Stimulated activated CD8-positive, alpha-beta memory T cell treated with anti-CD3 and anti-CD28 coated beads, Interleukin-7, amount 100 ng/mL, for 48 hours (primary cell): ENCODE measurements at places on chromosomes 6 and 20.

GRCh38 chr20:44614525-44614924 is 32.1 kb downstream of the PKIG start:
- no peak for DNase-seq

DNA sequence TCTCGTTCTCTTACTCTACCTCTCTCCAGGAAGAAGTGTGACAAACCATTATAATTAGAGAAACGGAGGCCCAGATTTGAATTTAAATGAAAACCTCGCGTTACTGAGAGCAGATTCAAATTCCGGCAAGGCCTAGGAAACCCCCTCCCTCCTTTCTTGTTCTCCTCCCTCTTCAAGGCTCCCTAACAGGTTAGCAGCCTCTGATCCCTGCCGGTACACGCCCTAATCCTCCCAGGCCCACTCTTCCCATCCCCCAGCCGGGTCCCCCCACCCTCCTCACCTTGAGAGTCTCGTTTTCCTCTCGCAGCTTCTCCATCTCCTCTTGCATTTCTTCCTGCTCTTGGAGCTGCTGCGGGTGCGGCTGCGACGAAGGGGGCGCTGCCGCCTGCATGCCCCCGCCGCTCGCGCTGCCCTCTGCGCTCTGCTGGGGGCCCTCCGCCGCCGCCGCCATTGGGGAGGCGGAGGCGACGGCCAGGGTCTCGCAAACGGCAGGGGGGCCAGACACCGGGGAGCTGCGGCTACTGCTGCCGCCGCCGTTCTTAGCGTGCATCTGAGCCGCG is 3.8 kb downstream of the MTCL3 start:
- DNase-seq: no peak

GRCh38 chr6:137625808-137626207 is 131.6 kb upstream of the OLIG3 start:
- DNase-seq: no peak

GRCh38 chr20:20414640-20415220 is 46.8 kb downstream of the INSM1 start:
- DNase-seq: no peak

- DNase-seq: no peak
Observed at GRCh38 chr20:36344517-36345132, 38.5 kb downstream of the DLGAP4 start.
